PC-3 (cell line): ENCODE measurements at places on chromosomes 5 and 9. TPM values are rescaled to one million over a fixed set of nuclear protein-coding genes. Genes with fewer than 3 reads are reported as not detected.
A peak's percentile ranks its signal among the peaks of the same experiment; 100 is the strongest.

GRCh38 chr5:81161012-81161601 lies 72.0 kb upstream of the CKMT2 start:
- no peak overlapping the region for H3K4me3 ChIP-seq
- DNase-seq, result no peak
- H3K36me3 ChIP-seq, result no peaks in the 10 kb centered on the region
- no peaks in the 10 kb centered on the region for H3K27me3 ChIP-seq
- H3K4me1 ChIP-seq, result no peaks in the 10 kb centered on the region

GRCh38 chr5:142388696-142389095 lies 63.9 kb upstream of the SPRY4 start:
- H3K27me3 ChIP-seq, result no peaks in the 10 kb centered on the region
- H3K27ac ChIP-seq, result peak overlapping the region; percentile 74
- DNase-seq, result peak; percentile 69
- no peak overlapping the region for H3K4me3 ChIP-seq
- H3K4me1 ChIP-seq, result peaks cover 24% of the 10 kb centered on the region

DNA sequence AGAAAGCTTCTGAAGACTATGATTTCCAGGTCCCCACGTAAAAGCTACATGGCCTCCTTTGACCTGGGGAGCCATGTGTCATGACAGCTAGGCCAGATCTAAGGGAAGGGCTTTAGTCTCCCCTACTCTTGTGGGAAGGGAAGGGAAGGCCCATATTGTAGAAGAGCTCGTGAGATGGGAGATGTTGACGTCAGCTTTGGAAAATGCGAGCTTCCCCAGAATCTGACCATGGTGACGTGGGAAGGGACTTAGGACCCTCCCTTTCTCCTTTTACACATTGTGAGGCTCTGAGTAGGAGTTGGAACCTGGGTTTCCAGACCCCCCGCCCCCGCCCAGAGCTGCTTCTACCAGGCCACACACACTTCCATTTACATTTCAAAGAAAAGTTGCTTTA lies 165.5 kb downstream of the SYK start:
- no peak overlapping the region for H3K4me3 ChIP-seq
- H3K27me3 ChIP-seq, result no peaks in the 10 kb centered on the region
- no peak for DNase-seq
- H3K36me3 ChIP-seq, result no peaks in the 10 kb centered on the region
- no peak overlapping the region for H3K27ac ChIP-seq
- peaks cover 25% of the 10 kb centered on the region for H3K4me1 ChIP-seq

GRCh38 chr5:67748165-67748690 lies 467.3 kb upstream of the PIK3R1 start:
- DNase-seq, result no peak
- no peak overlapping the region for H3K27ac ChIP-seq
- H3K27me3 ChIP-seq, result no peaks in the 10 kb centered on the region
- H3K36me3 ChIP-seq, result no peaks in the 10 kb centered on the region

DNA sequence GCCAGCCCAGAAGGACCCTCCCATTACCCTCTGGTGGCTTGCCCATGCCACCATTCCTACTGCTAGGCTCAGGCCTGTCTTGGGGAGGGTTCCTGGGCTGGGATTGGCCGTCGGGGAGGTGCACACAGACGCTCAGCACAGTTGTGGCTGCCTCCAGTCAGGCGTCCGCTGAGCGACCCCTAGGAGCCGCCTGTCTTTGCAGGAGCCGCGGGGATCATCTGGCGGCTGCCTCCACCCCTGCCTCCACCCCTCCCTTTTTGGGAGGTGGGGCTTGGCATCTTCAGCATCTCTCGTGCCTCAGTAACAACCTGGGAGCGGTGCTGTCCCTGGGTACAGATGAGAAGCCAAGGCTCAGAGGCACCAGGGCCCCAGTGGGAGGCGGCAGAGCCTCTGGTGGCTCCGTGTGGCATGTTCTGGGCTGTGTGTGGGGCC lies 39.6 kb downstream of the RXRA start:
- no peak overlapping the region for H3K27ac ChIP-seq
- no peak overlapping the region for H3K4me3 ChIP-seq
- H3K4me1 ChIP-seq, result no peaks in the 10 kb centered on the region
- H3K36me3 ChIP-seq, result no peaks in the 10 kb centered on the region

DNA sequence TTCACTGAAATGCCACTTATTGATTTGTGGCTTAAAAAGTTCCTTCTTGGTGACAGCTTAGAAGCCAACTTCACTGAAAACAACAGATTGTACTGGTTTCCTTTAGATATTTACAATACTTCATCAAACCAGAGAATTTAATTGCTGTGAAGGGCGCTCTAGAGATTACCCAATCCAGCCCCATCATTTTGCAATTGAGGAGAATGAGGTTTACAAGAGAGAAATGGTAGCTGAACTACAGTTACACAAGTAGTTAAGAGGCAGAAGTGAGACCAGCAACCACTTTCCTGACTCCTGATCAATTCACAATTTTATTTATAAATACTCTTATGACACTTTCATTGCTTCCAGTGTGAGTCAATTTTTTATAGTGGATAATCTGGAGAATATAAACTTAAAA lies 103.5 kb upstream of the APC start:
- H3K27me3 ChIP-seq, result no peaks in the 10 kb centered on the region
- H3K27ac ChIP-seq, result no peak overlapping the region
- H3K4me3 ChIP-seq, result no peak overlapping the region

- peaks cover 16% of the 10 kb centered on the region; the same call in 1 of the 2 replicates for H3K4me1 ChIP-seq
- H3K4me3 ChIP-seq, result no peak overlapping the region
- no peaks in the 10 kb centered on the region for H3K27me3 ChIP-seq
- H3K36me3 ChIP-seq, result no peaks in the 10 kb centered on the region
- H3K27ac ChIP-seq, result no peak overlapping the region
- DNase-seq, result no peak
These were observed 28.6 kb downstream of the CSNK1G3 start for GRCh38 chr5:123540534-123540933.

GRCh38 chr9:89020754-89021153 lies 29.5 kb downstream of the S1PR3 start:
- H3K4me1 ChIP-seq, result peaks cover 30% of the 10 kb centered on the region
- H3K27me3 ChIP-seq, result no peaks in the 10 kb centered on the region

GRCh38 chr9:15349892-15350761 lies 43.1 kb upstream of the TTC39B start:
- no peaks in the 10 kb centered on the region for H3K36me3 ChIP-seq
- no peaks in the 10 kb centered on the region for H3K27me3 ChIP-seq

DNA sequence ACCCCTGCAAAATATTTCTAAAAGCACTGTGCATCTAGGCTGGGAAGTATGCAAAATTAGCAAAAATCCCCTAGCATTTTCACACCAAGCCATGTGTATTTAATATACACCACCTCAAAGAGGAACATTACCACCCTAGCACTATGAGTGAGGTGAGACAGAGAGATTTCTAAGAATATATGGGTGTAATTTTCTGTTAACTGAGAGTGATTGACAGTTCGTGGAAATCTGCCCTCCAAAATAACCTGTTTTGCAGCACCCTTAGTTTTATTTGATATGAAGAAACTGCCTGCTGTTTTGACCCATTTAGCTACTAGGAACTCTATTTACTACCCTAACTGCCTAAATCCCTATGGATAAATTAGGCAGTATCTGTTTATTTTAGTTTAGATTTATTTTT lies 64.2 kb upstream of the CDKN2B start:
- no peak for DNase-seq
- H3K27me3 ChIP-seq, result no peaks in the 10 kb centered on the region
- H3K4me3 ChIP-seq, result no peak overlapping the region
- H3K36me3 ChIP-seq, result no peaks in the 10 kb centered on the region

DNA sequence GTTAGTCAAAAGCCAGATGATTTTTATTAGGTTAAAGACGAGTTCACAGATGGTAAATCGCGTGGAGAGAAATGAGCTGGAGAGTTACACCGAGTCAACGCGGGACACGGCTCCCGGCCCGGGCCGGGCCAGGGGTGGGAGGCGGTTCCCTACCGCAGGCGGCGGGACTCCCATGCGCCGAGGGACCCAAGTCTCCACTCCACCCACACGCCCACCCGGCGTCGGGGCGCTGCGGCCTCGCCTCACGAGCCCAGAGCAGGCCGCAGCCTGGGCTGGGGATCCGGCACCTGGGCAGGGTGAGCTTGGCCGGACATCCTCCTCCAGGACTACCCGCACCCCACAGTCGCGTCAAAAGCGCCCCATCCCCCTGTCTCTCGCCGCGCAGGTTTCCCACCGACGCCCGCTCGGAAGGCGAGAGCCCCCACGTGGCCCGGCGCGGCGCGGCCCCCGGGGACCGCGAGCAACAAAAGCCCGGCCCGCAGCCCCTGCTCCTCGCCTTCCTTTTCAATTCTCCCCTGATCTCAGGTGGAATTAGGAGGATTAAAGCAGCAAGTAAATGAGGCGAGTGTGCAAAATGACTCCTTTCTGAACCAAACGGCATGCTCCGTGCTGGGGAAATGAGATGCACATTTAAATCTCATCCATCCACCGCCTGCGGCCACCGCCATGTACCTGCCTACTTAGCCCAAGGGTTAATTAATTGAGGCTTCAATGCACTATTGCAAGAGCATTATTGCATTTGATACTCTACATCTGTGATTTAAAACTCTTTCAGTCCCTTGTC lies 196.5 kb upstream of the TBCA start:
- no peak for DNase-seq
- no peak overlapping the region for H3K27ac ChIP-seq
- H3K36me3 ChIP-seq, result no peaks in the 10 kb centered on the region

DNA sequence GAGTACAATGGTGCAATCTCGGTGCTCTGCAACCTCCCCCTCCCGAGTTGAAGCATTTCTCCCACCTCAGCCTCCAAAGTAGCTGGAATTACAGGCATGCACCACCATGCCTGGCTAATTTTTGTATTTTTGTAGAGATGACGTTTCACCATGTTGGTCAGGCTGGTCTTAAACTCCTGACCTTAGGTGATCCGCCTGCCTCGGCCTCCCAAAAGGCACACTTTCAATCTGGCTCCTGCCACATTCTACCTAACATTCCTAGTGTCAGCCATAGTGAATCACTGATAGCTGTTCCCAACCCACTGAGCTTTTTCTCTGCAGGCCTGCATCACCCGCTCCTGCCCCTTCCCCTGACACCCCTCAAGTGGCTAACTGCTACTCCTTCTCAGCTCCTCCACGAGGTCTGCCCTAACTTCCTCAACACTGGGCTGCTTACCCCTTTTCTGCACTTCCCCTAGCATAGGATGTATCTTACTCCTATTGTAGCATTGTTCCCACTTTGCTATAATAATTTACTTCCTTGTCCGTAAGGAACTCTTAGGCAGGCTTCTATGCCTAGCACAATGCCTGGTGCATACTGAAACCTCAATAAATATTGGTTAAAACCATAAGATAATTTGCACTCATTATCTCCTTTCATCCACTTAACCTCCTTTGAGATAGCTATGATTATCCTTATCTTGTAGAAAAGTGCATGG lies 42.0 kb upstream of the LIFR start:
- DNase-seq, result no peak
- no peak overlapping the region for H3K4me3 ChIP-seq
- H3K36me3 ChIP-seq, result no peaks in the 10 kb centered on the region
- no peaks in the 10 kb centered on the region for H3K27me3 ChIP-seq
- peaks cover 58% of the 10 kb centered on the region for H3K4me1 ChIP-seq
- peak overlapping the region; percentile 9 for H3K27ac ChIP-seq

GRCh38 chr9:110799396-110799795 lies 130.8 kb downstream of the MUSK start:
- no peak for DNase-seq
- peak overlapping the region; percentile 99 for H3K27ac ChIP-seq
- H3K4me1 ChIP-seq, result peaks cover 45% of the 10 kb centered on the region
- H3K4me3 ChIP-seq, result no peak overlapping the region

GRCh38 chr5:148569948-148570347 lies 84.4 kb downstream of the HTR4 start:
- no peak overlapping the region for H3K4me3 ChIP-seq
- DNase-seq, result peak; percentile 73
- H3K36me3 ChIP-seq, result no peaks in the 10 kb centered on the region

- H3K36me3 ChIP-seq, result no peaks in the 10 kb centered on the region
- no peak overlapping the region for H3K27ac ChIP-seq
- DNase-seq, result no peak
- no peak overlapping the region for H3K4me3 ChIP-seq
- peaks cover 4% of the 10 kb centered on the region; the same call in 1 of the 2 replicates for H3K27me3 ChIP-seq
These were observed 205.6 kb downstream of the GADD45G start for GRCh38 chr9:89810431-89810830.

DNA sequence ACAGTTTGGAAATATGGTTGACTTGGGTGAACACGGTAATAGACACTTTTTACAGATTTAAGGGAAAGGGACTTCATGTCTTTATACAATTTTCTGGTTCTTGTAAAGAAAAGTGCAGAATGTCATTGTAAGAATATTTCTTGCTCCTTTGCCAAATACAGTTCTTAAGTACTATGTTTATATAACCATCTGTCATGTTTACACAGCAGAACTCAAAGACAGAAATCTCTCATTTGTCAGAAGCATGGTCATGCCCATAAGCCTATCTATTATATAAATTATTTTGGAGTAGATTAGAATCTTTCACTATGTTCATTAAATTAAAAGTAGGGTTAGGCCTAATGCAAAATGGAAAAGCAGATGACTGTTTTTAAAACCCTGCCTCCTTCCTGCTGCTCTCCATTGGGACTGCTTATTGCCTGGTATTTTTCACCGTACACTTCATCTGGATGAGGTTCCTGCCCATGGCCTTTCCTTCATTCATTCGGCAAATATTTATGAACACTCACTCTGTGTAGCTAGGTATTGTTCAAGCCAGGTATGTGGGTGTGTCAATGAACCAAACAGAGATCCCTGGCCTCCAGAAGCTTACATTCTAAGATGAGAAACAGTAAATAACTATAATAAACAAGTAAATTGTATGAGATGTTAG lies 558.1 kb downstream of the NR2F1-AS1 start:
- no peak overlapping the region for H3K27ac ChIP-seq
- DNase-seq, result peak; percentile 46
- no peaks in the 10 kb centered on the region for H3K27me3 ChIP-seq
- no peaks in the 10 kb centered on the region for H3K36me3 ChIP-seq

DNA sequence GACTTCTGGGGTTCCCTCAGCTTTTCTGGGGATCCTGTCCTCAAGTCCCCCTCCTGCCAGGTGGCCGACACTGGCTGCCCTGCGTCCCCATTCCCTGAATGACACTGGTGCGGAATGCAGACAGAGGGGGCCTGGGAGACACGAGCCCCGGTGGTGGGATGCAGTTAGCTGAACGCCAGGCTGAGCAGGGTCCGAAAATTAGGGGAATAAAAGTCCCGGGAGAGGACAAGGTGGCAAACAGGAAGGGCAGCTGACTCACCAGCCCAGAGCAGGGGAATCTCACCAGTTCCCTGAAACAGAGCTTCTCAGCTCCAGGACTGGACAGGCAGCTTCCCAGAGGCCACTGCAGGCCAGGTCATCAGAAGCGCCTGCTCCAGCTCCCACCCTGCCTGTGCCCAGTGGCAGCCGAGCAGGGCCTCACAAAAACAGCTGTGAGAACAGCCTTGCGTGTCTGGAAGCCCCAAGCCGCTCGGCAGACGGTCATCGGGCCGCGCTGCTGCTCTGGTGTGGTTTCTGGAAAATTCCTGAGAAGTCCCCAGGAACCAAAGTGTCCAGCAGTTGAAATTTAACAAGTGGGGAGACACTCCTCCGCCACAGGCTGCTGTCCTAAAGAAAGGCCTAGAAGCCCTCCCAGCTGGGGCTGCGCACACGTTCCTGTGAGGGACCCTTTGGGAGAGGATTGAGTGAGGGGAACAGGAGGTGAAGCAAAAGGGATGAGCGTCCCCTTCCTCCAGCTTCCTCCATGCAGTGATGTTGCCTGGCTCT lies 47.6 kb upstream of the EXOC3 start:
- no peak overlapping the region for H3K27ac ChIP-seq
- H3K4me1 ChIP-seq, result peaks cover 12% of the 10 kb centered on the region
- peak; percentile 51 for DNase-seq
- H3K36me3 ChIP-seq, result no peaks in the 10 kb centered on the region
- H3K4me3 ChIP-seq, result no peak overlapping the region

NDUFA8 gene
- total RNA-seq, result 67.5 and 71.4 TPM in 2 replicates

PCDH1 gene
- 53.0 and 55.8 TPM in 2 replicates for total RNA-seq

OCLN gene
- 35.4 and 45.2 TPM in 2 replicates for total RNA-seq

TRPM6 gene
- not detected in 2 replicates for total RNA-seq

ARSK gene
- total RNA-seq, result 10.5 and 12.6 TPM in 2 replicates
